ENCODE measurements at places on chromosomes 13 and 19.

DNA sequence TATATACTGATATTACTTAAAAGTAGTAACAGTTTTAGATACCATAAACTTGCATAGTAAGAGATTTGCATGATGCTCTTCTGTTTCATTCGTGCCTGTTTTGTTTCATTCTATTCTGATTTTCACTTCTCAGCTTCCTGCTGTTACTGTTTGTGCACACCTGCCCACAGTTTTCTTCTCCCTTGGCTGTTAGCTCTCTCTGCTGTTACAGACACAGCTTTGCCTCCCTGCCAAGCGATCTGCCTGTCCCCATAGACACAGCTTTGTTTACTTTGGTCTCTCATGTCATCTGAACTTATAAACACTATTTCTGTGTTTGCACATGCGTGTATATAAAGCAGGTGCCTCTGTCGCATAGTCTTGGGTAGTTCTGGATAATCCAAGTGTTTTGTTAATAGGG, 21.4 kb upstream of the UPF3A start:
- DNase-seq, result no peak

- DNase-seq, result peak; percentile 61
Observed at GRCh38 chr19:6457958-6458694, 1.5 kb downstream of the SLC25A23 start.

DNA sequence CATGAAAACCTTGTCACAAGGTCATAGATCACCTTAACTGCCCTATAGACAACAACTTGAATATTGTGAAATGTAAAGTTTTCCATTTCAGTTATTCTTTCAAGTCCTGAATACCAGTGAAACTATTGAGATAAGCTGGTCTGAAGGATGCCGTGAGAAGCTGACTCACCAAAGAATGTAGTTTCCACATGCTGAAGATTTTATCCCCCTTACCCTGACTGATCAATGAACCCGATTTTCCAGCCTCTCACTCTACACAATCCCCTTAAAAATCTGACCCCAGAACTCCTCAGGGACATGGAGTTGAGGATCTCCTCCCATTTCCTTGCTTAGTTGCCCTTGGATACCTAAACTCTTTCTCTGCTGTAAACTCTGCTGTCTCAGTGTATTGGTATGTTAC, 67.5 kb downstream of the POSTN start:
- no peak for DNase-seq

GRCh38 chr19:19652482-19653295, 9.2 kb upstream of the GMIP start:
- DNase-seq, result no peak

- DNase-seq, result no peak
Observed at GRCh38 chr13:64871742-64872141, 2358.4 kb downstream of the PCDH9 start.

DNA sequence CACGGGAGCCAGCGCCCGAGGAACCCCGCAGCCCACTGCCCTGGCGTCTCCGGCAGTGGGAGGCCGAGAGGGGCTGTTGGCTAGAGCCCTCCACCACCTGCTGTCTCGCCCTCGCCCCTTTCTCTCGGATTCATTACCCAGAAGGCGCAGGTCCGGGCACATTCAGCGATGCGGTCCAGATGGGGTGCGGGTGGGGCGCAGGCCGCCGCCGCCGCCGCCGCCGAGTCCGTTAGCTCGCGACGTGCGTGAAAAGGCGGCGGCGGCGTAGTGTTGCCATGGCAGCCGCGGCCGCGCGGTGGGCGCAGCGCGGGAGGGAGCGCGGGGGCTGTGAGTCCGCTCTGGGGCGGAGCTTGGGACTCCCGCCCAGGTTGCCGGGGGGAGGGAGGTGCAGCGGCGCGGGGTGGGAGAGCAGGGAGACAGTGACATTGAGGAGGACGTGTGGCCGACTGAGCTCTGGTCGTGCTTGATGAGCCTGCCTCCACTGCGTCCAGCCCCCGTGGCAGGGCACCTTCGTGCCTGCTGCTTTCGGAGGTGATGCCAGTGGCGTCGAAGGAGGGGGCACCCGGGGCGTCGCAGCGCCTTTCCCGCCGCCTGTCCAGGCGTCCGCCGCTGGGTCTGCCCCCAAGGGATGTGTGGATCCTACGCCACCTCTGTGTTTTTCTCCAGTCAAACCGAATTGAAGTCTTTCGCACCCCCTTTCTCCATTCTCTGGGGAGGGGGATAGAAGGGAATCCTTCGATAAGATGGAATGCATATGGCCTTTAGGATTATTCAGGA, at the start of gene KATNAL1:
TSS of gene KATNAL1 (minus strand) at position 358 of the 777 bp plus-strand sequence. CDS start 23,774 bp downstream, outside the sequence.
- DNase-seq, result peak; percentile 84

- no peak for DNase-seq
Observed at GRCh38 chr19:7981199-7981598, 24.2 kb downstream of the ELAVL1 start.

DNA sequence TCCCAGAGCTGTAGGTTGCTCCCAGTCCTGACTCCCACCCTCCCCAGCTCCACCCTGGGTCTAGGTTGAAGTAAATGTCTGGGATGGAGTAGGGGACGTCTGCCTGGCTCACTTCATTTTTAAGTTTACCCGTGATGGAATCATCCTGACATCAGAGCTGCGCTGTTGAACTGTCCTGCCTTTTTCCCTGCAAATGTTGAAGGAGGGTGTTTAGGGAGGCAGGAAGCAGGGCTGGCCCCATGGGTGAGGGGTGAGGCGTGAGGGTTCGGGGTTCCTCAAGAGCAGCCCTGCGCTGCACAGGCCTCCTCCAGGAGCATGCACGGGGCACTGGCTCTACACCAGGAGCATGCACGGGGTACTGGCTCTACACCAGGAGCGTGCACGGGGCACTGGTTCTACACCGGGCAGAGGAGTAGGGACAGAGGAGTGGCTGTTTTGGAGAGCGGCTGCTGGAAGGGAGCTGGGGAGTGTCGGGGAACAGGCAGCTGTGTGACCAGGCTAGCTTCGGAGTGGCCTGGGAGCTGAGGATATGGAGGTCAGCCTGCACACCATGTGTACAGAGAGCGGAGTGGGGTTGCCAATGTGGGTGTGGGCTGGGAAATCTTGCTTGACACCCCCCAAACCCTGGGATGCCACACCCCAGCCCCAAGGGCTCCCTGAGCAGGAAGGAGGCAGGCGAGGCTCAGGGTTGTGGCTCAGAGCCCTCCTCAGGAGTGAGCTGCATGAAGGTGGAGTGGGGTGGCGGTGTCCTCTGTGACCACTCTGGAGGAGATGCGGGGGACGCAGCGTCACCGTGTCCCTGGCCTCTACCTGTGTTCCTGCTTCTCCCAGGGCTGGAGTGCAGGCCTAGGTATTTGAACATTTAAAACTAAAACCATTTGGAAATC, 63.3 kb downstream of the GPR12 start:
- DNase-seq, result no peak

GRCh38 chr13:104648291-104648690, 1582.1 kb upstream of the SLC10A2 start:
- no peak for DNase-seq

- no peak for DNase-seq
Observed at GRCh38 chr19:42392165-42392564, 2.1 kb upstream of the CNFN start.

GRCh38 chr13:83024232-83024631, 858.0 kb downstream of the SLITRK1 start:
- no peak for DNase-seq

- DNase-seq, result no peak
Observed at GRCh38 chr19:16898361-16899015, 9.7 kb downstream of the F2RL3 start.

- no peak for DNase-seq
Observed at GRCh38 chr13:114161028-114161556, 18.0 kb upstream of the CFAP97D2 start.

DNA sequence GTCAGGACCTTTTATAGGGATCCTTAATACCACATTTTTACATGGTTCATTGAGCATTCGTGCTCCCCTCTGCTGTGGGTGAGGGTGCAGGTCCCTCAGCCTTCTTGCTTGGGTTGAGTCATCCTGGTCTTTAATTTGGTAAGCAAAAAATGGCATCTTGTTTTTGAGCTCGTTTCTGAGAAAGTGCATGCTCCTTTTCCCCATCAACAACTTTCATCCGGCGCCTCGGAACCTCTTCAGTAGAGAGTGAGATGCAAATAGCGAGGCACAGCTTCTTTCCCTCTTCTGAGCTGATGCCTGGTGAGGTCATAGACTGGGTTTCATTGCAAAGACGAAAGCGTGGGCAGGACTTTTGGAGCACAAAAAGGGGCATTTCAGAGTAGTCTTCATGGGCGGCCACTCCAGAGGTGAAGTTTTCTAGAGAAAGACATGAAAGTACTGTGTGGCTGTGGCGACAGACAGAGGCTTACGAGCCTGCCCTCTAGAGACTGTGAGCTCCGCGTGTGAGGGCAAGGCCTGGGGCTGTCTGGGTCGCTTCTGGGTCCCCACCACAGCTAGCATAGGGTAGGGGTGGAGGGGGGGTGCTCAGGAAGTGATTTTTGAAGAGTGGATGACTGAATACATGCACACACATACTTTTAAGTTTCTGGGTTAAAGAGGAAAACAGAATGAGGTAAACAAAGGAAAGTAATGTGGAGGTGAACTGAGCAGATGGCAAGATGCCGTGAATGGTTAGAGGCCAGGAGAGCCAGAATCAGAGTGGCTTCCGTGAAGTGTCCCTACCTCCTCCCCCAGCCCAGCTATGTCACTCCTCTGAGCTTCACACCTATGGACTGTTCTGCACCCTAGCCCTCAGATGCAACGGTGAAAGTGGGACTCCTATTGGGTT, 44.3 kb downstream of the BBC3 start:
- DNase-seq, result peak; percentile 85

DNA sequence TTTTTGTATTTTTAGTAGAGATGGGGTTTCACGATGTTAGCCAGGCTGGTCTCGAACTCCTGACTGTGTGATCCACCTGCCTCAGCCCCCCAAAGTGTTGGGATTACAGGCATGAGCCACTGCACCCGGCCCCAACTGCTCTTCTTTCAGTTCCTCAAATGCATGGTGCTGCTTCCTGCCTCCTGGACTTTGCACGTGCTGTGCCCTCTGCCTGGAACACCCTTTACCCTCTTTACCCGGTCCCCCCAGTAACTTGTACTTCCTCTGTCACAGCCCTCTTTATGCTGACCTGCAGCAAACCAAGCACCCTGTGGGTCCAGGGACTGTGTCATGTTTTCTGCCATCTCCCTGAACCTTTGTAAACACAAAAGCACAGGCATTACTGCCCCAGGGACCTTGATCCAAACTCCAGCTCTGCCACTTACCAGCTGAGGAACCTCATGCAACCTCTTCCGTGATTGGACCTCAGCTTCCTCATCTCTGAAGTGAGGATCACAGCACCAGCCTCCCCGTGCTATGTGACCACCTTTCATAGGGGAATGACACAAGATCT, 3.8 kb downstream of the BLVRB start:
- no peak for DNase-seq

DNA sequence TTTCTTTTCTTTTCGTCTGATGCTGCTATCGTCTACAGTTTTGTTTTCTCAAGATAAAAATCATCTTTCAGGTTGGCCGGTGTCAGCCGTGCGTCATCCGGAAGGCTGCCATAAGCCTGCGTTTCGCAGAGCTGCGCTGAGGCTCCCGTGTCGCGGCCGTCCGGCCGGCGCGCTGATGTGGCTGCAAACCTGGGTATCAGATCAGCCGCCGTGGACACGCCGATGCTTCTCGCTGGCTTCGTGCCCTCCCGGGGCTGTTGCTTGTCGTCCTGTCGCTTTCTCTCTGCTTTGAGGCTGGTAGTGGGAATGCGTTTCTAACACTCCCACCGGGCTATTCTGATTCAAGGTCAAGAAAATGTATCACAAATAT, 45.9 kb upstream of the TFDP1 start:
- no peak for DNase-seq

DNA sequence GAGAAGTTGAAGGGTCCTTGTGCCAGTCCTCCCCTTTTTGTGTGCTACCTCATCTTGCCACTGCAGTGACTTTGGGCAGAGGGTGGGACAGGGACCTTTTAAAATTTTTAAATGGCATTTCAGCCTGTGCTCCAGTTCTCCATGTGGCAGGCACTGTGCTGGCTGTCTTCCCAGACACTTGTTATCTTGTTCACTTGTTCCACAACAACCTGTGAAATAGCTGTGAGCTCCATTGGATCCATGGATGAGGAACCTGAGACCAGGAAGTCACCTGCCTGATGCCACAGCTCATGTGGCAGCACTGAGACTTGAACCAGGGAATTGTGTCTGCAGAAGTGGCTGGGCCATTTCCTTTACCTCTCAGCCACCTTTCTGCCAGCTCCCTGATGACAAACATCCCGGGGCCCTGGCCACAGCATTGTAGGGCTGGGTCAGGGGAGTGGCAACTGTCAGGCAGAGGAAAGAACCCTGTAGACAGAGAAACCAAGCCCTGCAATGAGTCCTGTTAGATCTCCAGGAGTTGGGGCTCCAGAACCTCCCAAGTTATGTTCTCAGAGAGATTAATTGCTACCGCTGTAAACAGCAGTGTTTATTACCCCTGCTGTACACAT, 6.4 kb downstream of the EGLN2 start:
- no peak for DNase-seq

DNA sequence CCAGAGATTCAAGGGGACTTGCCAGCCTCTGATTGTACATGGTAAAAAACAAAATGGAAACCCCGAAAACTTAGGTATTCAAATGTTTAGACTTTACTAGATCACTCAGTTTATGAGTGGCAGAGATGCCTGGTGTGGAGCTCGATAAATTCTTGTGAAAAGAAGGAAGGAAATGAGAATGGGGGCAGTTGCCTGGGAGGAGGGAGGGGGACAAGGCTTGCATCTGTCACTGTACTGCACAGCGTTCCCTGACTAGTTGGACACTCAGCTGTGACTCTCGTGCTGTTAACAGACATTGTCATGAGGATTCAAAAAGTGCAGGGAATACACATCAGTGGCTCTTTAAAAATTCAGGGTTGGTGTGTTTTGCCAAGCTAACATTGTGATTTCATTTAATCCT, 232.9 kb downstream of the ZIC5 start:
- DNase-seq, result no peak

DNA sequence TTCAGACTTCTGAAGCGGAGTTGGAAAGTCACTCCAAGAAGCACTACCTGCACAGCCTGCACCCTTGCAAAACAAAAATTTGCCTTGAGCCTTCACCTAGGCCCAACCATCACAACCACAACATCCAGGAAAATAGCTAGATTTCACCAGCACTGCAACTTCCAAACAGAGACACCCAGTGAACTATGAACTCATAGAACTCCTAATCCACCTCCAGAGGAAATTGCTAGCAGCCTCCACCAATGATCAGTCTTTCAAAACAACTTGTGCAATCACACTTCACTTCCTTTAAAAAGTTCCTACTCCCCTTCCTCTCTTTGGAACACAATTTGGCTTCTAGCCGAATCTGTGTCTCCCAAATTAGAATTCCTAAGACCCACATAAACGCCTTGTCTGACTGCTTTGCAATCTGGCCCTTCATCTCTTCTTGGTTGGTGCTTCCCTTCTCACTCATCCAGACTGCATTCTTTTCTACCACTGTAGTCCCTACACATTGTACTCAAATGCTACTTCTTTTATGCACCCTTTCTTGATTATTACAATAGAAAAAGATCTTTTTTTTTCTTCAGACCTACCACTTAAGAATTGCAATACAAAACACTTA, 489.2 kb upstream of the ARGLU1 start:
- DNase-seq, result no peak

- DNase-seq, result no peak
Observed at GRCh38 chr13:26200811-26201210, 21.3 kb downstream of the RNF6 start.

DNA sequence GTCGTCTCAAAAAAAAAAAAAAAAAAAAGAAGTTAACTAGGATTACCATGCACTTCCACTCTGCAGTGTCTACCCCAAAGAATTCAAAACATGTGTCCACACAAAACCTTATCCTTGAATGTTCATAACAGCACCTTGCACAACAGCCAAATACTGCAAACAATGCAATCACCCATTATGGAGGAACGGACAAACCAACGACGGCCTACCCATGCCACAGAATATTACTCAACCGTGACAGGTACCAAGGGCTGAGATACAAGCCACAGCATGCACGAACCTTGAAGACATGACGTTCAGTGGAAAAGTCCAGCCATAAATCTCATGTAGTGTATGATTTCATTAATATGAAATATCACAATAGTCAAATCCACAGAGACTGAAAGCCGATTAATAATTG, 3.0 kb upstream of the SHISA7 start:
- DNase-seq, result no peak

All from GM13977 (cell line).